ENCODE measurements at places on chromosomes 11 and 22.

- peak; percentile 13 for DNase-seq
Measured at GRCh38 chr11:106733635-106734034, 284.6 kb downstream of the GUCY1A2 start.

DNA sequence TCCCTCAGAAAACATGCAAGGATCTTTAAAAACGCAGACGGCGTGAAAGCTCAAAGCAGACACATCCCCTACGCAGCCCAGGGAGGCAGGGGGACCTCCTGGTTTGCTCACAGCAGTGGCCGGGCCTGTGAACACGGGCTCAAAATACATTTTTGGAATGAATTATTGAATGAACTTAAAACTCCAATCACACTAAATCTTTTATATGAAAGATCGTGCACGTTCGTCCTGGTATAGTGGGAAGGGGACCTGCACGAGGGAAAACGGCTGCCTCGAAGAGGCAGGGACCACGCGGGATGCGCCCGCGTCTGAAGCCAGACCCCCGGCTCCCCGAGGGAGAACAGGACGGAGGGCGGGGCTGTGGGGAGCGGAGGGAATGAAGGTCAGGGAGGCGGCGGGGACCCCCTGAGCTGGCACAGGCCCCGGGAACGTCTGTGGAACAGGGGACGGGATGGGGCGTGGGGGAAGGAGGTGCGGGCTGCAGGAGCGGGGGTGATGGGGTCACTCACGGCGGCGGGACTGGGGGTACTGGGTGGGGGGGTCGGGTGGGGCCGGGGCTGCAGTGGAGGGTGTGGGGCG, 1.3 kb upstream of the PANX2 start:
- no peak for DNase-seq

GRCh38 chr11:116466801-116467200, 306.0 kb downstream of the BUD13 start:
- DNase-seq = no peak

- DNase-seq = no peak
Measured at GRCh38 chr11:45374130-45374529, 88.0 kb upstream of the SYT13 start.

GRCh38 chr11:7490535-7490934, 5.2 kb downstream of the OLFML1 start:
- DNase-seq = no peak

- peak; percentile 29 for DNase-seq
Measured at GRCh38 chr11:95883381-95883780, 40.5 kb downstream of the MTMR2 start.

GRCh38 chr22:48576333-48577013, 1251.2 kb downstream of the BRD1 start:
- no peak for DNase-seq

- DNase-seq = no peak
Measured at GRCh38 chr22:37599153-37599552, 9.5 kb upstream of the GGA1 start.

Measured in fibroblast of pulmonary artery (primary cell).